ENCODE measurements at places on chromosomes 11 and 22. TPM values are rescaled to one million over a fixed set of nuclear protein-coding genes. Genes with fewer than 3 reads are reported as not detected.

- H3K27ac ChIP-seq: no peak overlapping the region
- no peak for DNase-seq
- H3K27me3 ChIP-seq: no peaks in the 10 kb centered on the region
- no peak overlapping the region for H3K4me3 ChIP-seq
Observed at GRCh38 chr22:37258753-37259401, 14.8 kb upstream of the RAC2 start.

DNA sequence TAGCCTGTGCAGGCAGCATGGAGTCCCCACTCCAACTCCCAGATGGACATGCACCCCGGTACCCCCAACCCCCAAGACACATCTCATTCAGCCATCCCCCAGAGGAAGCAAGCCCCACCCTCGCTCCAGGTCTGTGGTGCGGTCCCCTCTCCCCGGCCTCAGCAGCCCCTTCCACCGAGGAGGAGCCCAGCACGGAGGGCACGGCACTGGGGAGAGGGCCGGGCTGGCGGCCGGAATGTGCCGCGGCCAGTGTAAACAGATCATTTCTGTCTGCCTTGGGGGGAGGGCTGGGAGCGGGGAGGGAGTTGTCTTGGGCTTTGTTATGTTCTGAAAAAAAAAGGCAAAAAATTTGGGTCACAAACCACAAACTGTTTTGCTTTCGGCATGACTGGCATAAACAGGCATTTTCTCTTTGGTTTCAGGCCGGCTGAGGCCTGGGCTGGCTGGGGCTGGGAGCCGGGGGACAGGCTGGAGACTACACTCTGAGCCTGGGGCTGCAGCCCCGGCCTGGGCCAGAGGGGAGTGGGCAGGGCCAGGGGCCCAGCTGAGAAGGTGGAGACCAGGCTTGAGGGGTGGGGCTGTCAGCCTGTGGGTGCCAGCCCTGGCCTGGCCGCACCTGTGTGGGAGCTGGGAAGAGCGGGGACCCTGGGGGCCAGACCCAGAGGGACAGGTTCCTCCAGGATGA lies 16.8 kb downstream of the IGF2 start:
- H3K4me3 ChIP-seq: no peak overlapping the region
- H3K36me3 ChIP-seq: no peaks in the 10 kb centered on the region
- H3K27ac ChIP-seq: no peak overlapping the region
- H3K27me3 ChIP-seq: no peaks in the 10 kb centered on the region
- no peak for DNase-seq
- H3K4me1 ChIP-seq: peaks cover 4% of the 10 kb centered on the region

DNA sequence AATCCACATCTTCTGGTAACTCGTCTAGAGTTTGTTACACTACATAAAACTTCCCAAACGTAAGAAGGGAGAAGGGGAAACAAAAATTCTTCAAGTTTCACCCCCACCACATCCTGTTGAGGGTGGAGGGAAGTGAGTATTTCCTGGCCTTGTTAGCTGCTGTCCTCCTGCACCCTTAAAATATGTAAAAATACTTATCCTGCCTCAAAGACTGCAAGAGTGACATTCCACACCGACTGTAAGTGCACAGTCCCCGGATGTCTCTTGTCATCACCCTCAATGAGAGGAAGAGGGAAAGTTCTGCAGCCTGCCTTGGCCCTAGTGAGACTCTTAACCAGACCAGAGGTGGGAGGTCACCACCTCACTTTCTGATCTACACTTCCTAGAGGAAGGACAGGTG lies 3.3 kb downstream of the TMEM121B start:
- H3K27me3 ChIP-seq: peaks cover 3% of the 10 kb centered on the region
- no peak overlapping the region for H3K27ac ChIP-seq
- DNase-seq: no peak
- no peaks in the 10 kb centered on the region for H3K36me3 ChIP-seq

DNA sequence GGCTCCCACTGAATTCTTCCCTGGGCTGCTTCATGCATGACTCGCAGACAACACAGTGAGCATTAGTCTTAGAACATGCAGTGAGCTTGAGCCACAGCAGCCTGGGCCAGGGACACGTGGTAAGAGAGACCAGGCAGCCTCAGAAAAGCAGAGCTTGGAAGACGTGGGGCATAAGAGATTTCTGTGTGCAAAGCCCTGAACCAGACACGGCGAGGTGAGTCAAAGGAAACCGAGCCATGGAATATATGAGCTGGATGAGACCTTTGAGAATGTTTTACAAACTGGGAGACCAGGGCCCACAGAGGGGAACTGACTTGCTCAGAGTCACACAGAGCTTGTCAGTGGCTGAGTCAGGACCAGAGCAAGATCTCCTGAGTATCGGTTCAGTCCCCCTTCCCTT lies 8.5 kb upstream of the FXYD6 start:
- no peak overlapping the region for H3K4me3 ChIP-seq
- H3K36me3 ChIP-seq: no peaks in the 10 kb centered on the region
- no peak for DNase-seq
- no peak overlapping the region for H3K27ac ChIP-seq
- no peaks in the 10 kb centered on the region for H3K27me3 ChIP-seq

GRCh38 chr11:130581646-130582045 lies 133.2 kb downstream of the ADAMTS15 start:
- no peak overlapping the region for H3K4me3 ChIP-seq
- peak; percentile 8 for DNase-seq
- peaks cover 3% of the 10 kb centered on the region for H3K27me3 ChIP-seq
- H3K27ac ChIP-seq: no peak overlapping the region
- no peaks in the 10 kb centered on the region for H3K36me3 ChIP-seq

- H3K27me3 ChIP-seq: no peaks in the 10 kb centered on the region
- no peak overlapping the region for H3K27ac ChIP-seq
- no peaks in the 10 kb centered on the region for H3K36me3 ChIP-seq
- no peak for DNase-seq
- no peaks in the 10 kb centered on the region for H3K4me1 ChIP-seq
Observed at GRCh38 chr11:106794058-106794457, 224.2 kb downstream of the GUCY1A2 start.

DNA sequence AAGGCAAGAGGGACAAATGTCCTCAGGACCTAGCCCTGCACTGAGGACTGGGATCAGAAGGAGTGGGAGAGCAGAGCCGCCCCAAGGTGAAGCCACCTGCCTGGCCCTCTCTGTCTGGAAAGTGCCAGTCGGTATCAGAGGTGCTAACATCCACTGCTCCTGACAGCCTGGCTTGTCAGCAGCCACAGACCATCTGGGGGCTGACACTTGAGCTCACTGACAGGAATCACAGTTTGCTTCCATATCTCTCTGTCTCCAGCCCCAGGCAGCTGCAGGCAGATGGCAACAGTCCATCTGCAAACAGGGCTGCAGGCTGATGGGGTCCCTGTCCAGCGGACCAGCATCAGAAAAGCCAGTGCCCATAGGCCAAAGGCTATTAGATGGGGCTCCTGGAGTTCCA lies 5.5 kb downstream of the OPCML start:
- peaks cover 12% of the 10 kb centered on the region for H3K27me3 ChIP-seq
- no peak for DNase-seq
- H3K27ac ChIP-seq: no peak overlapping the region
- H3K4me1 ChIP-seq: peaks cover under 1% of the 10 kb centered on the region

DNA sequence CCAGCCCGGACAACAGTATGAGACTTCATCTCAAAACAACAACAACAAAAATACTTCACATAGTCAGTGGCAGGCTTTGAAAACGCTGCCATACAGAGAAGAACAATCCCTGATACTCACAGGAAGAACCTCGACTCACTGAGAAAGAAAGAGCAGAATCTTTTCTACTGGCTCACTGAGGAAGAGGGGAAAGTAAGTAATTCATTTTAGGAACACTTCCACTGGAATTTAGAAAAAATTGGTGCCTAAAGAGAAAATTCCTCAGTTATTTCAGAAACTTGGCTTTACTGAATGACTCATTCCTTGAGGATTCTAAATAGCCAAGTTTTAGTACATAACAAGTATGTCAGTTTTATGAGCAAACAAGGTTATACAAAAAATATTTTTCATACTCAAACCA lies 12.3 kb downstream of the NARS2 start:
- H3K36me3 ChIP-seq: no peaks in the 10 kb centered on the region
- H3K4me1 ChIP-seq: peaks cover 13% of the 10 kb centered on the region
- DNase-seq: no peak
- H3K4me3 ChIP-seq: no peak overlapping the region
- no peak overlapping the region for H3K27ac ChIP-seq

GRCh38 chr11:66313321-66314185 lies 3.3 kb downstream of the CD248 start:
- H3K27ac ChIP-seq: peak overlapping the region; percentile 28
- H3K4me3 ChIP-seq: no peak overlapping the region
- DNase-seq: peak; percentile 49
- peaks cover 8% of the 10 kb centered on the region for H3K4me1 ChIP-seq
- H3K27me3 ChIP-seq: no peaks in the 10 kb centered on the region

DNA sequence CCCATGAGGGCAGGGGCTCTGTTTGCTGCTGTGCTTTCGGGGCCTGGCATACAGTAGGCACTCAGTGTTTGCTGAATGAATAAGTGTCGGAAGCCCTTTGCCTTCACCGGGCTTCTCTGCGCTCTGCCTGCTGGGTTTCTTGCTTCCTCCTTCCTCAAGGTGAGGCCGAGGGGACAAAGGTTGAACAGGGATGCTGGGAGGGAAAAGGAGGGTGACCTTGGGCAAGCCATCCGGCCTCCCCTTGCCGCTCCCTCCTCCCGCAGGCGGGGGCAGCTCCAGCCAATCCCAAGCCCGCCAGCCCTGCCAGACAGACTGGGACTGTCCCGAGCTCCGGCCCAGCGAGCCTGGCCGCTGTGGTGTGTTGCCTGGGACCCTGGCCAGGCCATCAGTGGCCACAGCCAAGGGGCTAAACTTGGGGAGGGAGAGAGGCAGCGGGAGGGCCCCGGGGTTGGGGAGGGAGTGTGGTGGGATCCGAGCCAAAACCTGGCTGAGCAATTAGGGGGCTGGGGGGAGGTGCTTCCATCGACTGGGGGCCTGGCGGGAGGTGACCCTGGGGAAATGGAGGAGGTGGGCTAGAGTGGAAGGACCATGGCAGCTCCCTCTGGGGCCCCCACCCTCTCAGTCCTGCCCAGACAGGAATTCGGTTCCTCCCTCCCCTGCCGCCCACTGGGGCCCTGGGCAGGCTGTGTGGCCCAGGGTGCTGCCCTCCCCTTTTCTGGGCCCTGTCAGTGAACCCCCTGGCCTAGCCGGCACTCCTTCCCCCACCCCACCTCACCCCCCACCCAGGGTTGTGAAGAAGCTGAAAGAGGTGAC lies 3.4 kb upstream of the RCOR2 start:
- H3K27ac ChIP-seq: no peak overlapping the region
- peaks cover 35% of the 10 kb centered on the region for H3K4me1 ChIP-seq
- DNase-seq: no peak
- H3K27me3 ChIP-seq: no peaks in the 10 kb centered on the region
- H3K4me3 ChIP-seq: no peak overlapping the region

- no peak overlapping the region for H3K27ac ChIP-seq
- no peaks in the 10 kb centered on the region for H3K27me3 ChIP-seq
Observed at GRCh38 chr11:79461144-79461543, 20.3 kb upstream of the TENM4 start.

GRCh38 chr11:123570939-123571580 lies 83.4 kb downstream of the SCN3B start:
- DNase-seq: no peak
- H3K36me3 ChIP-seq: no peaks in the 10 kb centered on the region
- no peak overlapping the region for H3K27ac ChIP-seq
- H3K4me1 ChIP-seq: no peaks in the 10 kb centered on the region
- H3K27me3 ChIP-seq: no peaks in the 10 kb centered on the region

DNA sequence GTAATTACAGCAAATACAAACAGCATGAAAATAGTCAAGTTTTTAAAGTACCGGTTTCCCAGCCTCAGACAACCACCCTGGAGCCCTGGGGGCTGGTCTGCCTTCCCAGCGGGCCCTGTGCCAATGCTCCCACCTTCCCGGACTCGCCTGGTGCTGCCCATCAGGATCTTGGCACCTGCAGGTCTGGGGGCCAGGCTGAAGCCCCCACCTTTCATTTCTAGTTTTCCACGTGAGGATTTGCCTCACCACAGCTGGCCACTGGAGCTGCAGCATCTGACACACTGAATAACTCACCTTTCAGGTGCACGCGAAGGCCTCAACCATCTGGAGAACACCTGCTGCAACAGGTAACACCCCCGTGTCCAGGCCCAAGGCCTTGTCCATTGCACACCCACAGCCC lies 108.7 kb upstream of the THY1 start:
- no peak overlapping the region for H3K4me3 ChIP-seq
- no peaks in the 10 kb centered on the region for H3K27me3 ChIP-seq
- no peak for DNase-seq
- no peak overlapping the region for H3K27ac ChIP-seq
- no peaks in the 10 kb centered on the region for H3K36me3 ChIP-seq
- H3K4me1 ChIP-seq: no peaks in the 10 kb centered on the region

The PHRF1 gene
- 25.2 TPM for total RNA-seq

The OR11H1 gene
- total RNA-seq: not detected

The TEX54 gene
- not detected for total RNA-seq

The PKDREJ gene
- total RNA-seq: under 0.01 TPM

The CNGA4 gene
- total RNA-seq: not detected

The APOA4 gene
- total RNA-seq: 171 TPM

The SMIM35 gene
- not detected for total RNA-seq

The DAGLA gene
- 0.84 TPM for total RNA-seq

The TP53AIP1 gene
- 0.08 TPM for total RNA-seq

The CHRM4 gene
- 0.08 TPM for total RNA-seq

The PIH1D2 gene
- total RNA-seq: 0.25 TPM

Measured in liver (tissue), 10 donors.